ENCODE measurements at places on chromosomes 16 and 17.

DNA sequence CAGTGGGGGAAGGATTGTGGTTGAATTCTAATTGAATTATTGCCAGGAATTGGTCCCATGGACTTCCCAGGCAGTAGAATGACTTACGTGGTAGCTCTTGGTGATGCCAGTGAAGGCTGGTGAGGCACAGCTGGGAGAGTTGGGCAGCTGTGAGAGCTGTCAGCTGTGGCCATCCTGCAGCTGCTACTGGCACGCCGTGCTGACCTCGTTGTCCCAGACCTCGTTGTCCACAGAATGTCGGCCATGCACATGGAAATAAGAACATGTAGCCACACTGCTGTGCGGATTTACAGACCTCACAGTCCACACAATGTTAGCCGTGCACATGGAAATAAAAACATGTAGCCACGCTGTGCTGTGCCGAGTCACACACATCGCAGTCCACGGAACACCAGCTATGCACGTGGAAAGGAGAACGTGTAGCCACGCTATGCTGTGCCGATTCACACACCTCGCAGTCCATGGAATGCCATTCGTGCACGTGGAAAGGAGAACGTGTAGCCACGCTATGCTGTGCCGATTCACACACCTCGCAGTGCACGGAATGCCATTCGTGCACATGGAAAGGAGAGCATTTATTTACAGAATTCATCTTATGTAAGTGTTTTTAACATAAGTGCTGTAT, 59.2 kb downstream of the BANP start:
- DNase-seq = no peak

DNA sequence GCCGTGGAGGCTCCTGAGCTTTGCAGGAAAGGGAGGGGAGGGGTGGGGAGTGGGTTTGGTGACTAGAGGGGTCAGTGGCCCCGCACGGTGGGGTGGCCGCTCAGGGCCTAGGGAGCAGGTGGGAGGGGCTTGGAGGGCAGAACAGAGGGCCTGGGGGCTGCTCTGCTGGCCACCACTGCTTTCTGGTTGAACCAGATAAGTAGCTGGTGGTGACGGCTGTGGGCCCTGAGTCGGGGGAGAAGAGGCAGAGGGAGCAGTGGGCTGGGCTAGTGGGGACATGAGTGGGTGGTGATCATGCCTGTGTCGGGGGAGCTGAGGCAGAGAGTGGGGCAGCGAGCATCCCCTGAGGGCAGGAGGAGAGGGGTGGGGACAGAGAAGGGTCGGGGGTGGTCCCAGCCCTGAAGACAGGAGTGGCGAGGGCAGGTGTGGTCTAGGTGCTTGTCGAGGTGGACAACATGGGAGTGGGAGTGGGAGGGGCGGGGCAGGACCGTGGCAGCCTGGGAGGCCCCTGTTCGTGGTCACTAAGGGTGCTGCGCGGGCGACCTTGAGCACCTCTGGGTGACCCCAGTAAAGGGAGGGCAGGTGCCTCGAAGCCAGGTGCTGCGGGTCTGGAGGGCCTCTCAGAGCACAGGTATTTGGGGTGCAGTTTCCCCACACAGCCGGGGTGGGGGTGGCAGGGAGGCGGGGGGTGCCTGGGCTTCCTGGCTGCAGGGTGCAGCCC, 6.3 kb upstream of the CD7 start:
- DNase-seq = no peak

DNA sequence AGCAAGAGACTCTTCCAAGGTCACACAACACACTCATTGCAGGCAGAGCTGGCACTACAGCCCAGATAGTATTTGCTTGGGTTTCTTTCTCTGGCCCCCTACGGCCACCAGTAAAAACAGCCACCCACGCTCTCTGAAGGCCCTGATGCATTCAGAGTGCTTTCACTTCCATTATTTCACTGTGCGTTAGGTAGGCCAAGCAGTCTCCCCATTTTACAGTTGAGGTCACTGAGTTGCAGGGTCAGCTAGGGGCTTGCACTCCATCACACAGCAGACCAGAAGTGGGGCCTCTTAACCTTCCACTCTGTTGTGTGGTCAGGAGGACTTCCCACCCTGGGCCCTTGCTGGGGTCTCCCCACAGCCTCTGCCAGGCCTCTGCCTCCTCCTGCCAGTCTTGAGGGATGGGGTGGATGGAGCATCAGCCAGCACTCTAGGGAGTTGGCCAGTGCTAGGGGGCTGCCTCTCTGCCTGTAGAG, 2.5 kb downstream of the TBX21 start:
- no peak for DNase-seq

- DNase-seq = no peak
Measured at GRCh38 chr16:69467531-69468204, 43.2 kb downstream of the CYB5B start.

GRCh38 chr17:38604479-38605403, 1.0 kb downstream of the SRCIN1 start:
- DNase-seq = no peak

DNA sequence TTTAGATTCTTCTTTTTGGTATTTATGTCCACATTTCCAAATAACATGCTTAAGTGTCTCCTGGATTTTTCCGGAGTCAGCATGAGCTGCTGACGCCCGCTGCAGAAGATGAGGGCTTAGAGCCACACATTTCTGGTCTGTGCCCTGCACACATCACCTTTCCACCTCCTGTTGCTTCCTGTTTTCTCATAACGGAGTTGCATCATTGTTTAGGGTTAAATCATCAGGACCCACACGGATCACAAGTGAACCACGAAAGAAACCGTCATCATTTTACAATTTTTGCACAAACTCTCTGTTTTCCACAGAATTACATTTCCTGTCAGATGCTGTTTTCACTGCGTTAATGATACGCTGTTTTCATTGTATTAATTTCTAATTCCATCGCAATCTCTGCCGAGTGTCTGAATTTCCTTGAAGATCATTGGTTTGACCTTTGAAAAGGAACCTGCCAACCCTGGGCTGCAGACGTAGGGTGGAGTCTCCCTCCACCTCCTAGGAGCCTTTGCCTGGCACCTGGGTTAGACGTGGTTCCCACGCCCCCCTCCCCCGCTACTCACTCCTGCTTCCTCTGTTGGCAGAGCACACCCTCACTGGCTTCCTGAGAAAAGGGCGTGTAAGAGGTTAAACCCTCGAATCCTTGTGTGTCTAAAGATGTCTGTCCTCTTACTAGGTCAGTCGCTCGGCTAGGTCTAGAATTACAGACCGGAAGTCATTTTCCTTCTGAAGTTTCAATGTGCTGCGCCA, 68.2 kb downstream of the RNF213 start:
- no peak for DNase-seq

DNA sequence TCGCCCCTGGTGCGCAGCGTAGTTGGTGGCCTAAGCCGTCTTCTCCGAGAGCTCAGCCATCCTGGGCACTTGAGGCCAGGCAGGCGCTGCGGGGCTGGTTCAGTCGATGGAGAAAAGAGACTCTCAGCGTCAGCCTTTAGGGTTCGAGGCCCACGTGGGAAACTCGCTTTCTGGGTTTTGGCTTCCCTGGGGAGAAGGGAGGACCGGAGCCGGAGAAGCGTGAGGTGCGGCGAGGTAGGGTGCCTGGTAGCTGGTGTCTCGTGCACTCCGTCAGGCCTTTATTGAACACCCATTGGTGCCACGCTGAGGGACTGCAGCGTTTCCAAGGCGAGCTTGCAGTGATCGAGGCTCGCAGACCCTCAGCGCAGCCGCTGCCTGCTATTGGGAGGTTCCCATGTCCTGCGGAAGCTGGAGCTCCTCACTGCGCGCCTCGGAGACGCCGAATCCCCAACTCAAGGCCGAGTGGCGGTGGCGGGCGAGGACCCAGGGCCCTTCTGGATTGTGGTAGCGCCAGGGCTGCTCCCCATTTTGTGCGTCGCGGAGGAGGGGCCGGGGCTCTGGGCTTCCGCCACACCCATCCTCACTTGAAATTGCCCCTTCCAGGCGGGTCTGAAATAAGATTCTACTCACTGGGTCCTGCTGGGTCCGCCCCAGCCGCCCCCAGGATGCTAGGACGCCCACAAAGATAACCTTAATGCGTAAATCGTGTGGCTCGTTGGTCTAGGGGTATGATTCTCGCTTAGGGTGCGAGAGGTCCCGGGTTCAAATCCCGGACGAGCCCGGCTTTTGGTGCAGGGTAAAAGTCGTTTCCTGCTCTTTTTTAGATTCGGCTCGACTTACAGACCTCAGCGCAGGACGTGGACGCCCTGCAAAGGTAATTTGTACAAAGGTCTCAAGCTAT, 1.2 kb downstream of the OR1F1 start:
- no peak for DNase-seq

- no peak for DNase-seq
Measured at GRCh38 chr16:81488687-81489411, 44.2 kb downstream of the CMIP start.

GRCh38 chr16:10870808-10871156, 6.2 kb upstream of the CIITA start:
- no peak for DNase-seq

DNA sequence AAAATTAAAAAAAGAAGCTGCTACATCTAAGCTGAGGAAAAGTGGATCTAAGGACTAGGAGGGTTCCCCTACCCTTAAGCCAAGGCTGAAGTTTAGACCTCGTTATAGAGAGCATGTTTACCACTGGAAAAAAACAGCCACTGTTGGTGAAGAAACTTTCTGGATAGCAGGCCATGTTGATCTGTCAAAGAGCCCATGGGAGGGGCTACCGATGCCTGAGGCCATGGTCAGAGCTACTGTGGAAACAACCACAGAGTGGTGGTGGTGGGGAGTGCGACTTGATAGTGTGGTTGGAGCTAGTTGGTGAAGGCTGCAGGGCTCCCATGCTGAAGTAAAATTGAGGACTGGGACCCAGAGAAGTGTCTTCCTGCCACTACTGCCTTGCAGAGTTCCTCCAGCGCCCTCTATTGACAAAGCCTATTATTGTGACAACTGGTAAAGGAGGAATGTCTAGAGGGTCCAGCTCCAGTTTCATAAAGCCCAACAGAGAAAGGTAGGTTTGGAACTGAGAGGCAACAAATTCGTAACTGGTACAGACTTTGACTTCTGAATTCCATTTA, 12.7 kb upstream of the FAM20A start:
- no peak for DNase-seq

GRCh38 chr16:70455910-70456309, 1.5 kb downstream of the FCSK start:
- DNase-seq = no peak

DNA sequence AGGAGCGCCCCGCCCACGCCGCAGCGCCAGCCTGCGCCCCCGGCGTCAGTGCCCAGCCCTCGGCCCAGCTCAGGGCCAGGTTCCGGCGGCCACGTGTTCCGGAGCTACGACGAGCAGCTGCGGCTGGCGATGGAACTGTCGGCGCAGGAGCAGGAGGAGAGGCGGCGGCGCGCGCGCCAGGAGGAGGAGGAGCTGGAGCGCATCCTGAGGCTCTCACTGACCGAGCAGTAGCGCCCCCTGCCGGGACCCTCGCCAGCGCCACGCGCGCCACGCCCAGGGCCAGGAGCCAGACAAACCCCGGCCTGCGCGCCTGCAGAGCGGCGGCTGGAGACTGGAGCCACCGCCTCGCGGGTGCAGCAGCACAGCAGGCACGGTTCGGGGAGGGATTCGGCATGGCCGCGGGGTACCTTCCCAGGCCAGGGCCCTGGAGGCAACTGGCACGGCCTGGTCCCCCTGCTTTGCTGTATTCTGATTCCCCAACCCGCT, 9.3 kb downstream of the CORO6 start:
- peak; percentile 81 for DNase-seq

DNA sequence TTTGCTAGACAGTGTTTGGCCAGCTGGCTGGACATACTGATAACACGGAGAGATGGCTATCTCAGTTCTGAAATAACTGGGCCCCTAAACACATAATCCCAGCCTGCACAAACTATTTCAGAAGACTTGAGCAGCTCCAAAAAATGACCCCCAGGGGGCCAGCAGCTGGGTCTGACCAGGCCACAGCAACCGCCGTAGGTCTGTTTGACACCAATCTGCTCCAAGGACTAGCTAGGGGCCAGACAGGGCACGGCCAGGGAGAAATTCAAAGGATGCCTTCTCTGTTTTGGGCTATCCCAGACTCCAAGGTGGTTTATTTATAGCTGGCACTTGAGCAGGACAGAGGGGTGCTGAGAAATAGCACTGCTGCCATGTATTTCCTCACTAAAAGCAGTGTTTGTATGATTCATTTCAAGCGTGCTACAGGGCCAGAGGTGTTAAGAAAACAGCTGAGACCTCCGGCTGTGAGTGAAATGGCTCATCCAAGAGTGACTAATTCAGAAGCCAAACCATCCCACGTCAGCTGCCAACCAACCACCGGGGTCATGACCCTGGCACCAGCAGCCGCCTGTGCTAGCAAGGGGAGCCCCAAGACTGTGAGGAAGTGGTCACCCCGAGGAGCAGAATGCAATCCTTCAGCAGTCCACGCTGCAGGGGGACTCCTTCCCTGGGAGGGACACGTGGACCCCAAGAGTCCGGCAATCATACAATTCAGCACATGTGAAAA, 5.7 kb downstream of the GGA2 start:
- no peak for DNase-seq

- DNase-seq = no peak
Measured at GRCh38 chr17:50972577-50972976, 106.4 kb upstream of the TOB1 start.

- DNase-seq = no peak
Measured at GRCh38 chr17:4318596-4318995, 47.9 kb downstream of the UBE2G1 start.

DNA sequence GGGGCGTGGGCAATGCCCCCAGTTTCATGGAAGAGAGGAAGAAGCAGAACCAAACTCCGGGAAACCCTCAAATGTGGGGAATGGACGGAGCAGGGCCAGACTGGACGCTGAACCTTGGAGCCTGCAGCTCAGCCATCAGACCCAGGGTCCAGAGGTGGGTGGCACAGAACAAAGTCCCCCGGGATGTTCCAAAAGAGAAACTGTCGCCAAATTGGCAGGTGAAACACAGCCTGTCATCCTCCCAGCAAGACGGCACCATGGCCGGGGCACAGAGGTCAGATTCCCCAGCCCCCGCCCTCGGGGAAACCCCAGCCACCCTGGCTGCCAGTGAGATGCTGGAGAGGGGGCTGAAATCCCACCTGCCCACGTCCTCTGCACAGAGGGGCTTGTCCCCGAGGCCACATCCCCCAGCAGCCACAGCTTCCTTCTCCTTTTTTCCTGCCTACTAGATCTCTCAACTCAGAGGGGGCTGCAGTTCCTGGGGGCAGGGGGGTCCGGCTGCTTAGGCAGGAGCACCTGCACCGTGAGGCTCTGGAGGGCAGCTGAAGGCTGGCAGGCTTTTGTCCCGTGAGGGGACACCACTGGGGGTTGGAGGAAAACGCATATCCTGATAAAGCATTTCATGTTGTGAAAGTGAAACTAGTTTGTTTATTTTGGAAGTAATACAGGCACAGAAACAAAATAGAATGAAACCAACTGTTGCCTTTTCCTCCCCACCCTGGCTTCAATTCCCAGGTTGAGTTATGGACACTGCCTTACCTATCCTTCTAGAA, 1.2 kb upstream of the SECTM1 start:
- no peak for DNase-seq

GRCh38 chr16:10339777-10340732, 45.8 kb upstream of the ATF7IP2 start:
- no peak for DNase-seq

GRCh38 chr17:60134396-60135150, 15.2 kb upstream of the CA4 start:
- no peak for DNase-seq

DNA sequence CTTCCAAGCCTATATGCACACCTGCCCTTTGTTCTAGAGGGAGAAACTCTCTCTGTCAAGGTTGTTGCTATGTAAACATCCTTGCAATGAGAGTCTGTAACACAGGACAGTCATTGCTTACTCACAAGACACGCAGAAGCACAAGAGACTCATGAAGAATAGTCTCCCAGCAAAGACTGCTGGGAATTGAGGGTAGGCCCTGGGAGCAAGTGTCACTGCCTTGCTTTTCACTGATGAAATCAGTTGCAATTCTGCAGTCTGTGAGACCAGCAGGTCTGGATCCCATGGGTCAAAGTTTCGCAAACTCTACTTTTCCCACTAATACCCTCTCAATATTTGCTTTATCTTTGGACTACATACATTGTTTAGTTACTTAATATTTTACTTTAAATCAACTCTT, 177.4 kb downstream of the FTO start:
- no peak for DNase-seq

Measured in stimulated activated CD4-positive, alpha-beta T cell treated with anti-CD3 and anti-CD28 coated beads, Interleukin-1b, Interleukin-23, amount 100 ng/mL, for 1 hour (primary cell).